Kasumi-1 (cell line): ENCODE measurements at places on chromosomes 1 and 21.
A peak's percentile ranks its signal among the peaks of the same experiment; 100 is the strongest.

- DNase-seq: no peak
Observed at GRCh38 chr21:16201718-16202117, 471.9 kb downstream of the USP25 start.

- no peak for DNase-seq
Observed at GRCh38 chr1:90074137-90074536, 79.2 kb downstream of the ZNF326 start.

- DNase-seq: no peak
Observed at GRCh38 chr1:96782856-96783255, 61.3 kb downstream of the PTBP2 start.

DNA sequence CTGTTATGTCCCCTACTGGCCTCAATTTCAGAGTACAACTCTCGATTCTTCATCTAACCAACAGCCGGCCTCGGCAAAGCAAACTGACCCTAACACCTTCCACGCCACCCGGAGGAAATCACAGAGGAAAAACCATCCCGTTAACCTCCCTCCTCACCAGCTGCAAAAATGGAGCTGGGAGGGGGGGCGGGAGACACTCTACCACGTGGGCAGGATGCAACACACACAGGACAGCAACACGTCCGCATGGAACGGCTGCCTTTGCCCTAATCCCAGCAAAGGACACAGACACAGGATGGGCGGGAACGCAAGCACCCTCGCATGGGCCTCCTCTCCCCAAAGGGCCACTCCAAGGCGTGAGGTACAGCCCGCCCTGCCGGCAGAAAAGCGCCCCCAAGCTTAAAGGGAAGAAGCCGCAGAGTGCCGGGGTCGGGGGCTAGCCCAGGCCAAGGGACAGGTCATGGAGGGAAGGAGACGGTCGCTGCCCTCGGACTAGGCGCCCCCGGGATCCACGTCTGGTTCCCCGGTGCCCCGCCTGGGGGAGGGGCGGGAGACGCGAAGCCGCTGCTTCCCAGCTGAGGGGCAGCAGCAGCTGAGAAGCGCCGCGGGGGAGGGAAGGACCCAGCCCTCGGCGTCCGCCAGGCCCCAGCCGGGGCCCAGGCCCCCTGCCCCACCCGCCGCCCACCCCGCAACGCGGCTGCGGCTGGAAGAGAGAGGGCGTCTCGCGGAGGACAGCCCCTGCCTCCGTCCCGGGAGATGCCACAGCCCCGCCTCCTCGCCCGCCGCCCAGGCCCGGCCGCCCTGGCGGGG is 590 bp downstream of the FOXJ3 start:
- DNase-seq: peak; percentile 18

GRCh38 chr21:35366394-35367080 is 317.4 kb upstream of the RUNX1 start:
- no peak for DNase-seq
